Muscle of arm (tissue), 14 donors: ENCODE measurements at places on chromosomes 11 and 22.

DNA sequence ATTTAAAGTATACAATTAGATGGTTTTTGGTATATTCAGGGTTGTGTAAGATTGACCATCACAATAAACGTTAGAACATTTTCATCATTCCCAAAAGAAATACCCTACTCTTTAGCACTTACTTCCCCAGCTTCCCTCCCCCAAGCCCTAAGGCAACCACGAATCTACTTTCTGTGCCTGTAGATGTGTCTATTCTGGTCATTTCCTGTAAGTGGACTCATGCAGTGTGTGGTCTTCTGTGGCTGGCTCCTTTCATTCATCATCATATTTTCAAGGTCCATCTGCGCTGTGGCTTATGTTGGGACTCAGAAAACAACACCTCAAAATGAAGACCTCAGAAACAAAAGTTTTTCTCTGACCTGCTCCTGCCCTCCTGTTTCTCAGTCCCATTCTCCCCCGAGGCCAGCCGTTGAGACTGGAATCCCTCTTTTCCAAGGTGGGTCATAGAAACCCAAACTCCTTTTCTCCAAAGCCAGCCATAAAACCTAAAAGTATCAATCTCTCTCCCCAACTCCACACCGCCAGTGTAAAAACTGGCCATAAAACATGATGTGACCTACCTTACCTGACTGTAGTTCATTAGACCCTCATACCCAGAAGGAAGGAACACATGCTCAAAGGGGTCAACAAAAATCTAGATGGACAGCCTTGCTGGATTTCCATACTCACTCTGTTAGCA lies 12.9 kb upstream of the TMPRSS13 start:
- no peak for DNase-seq

- DNase-seq: no peak
Measured at GRCh38 chr22:42766860-42767259, 46.2 kb upstream of the A4GALT start.

GRCh38 chr22:46915950-46916730 lies 153.7 kb downstream of the TBC1D22A start:
- no peak for DNase-seq

GRCh38 chr11:102256251-102256650 lies 61.0 kb upstream of the BIRC3 start:
- no peak for DNase-seq

DNA sequence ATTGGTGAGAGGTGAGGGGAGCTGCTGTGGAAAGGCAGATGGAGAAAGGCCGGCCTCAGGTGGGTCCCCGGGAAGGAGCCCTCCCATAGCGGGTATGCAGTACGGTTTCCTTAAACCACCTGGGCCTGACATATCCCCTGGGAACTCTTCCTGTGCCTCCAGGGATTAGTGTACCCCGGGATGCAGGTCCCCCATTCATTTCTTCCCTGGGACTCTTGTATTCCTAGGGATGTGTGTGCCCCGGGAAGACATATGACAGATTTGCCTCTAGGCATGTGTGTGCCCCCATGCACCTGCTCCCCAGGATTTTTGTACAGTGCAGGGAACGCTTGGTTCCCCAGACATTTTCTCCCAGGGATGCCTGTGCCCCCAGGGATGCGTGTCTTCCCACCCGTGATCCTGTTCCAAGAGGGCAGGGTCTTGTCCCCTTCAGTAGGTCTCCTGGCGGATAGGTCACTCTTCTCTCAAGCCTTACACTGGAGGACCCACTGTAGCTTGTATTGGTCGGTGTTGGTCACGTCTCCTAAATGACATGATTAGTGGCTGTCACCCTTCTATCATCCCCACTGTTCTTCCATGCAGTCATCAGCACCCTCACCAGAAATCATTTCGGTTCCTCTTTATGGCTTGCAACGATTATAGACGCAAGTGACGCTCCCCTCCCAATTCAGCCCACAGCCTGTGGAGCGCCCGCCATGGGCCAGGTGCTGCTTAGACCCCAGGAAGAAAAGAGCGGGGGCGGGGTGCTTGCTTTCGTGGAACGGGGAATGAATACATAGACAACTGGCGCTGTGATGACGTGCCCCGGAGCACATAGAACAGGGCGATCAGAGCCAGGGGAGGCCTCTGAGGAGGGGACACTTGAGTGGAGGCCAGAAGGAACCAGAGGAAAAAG lies 1.3 kb downstream of the PARVB start:
- no peak for DNase-seq

- DNase-seq: peak; percentile 86
Measured at GRCh38 chr11:65298131-65298535, 16.5 kb upstream of the CDC42EP2 start.

- DNase-seq: no peak
Measured at GRCh38 chr11:88909500-88909899, 156.3 kb downstream of the GRM5 start.

GRCh38 chr22:32829451-32829851 lies 27.9 kb downstream of the TIMP3 start:
- DNase-seq: no peak

- no peak for DNase-seq
Measured at GRCh38 chr11:17400048-17400775, 11.8 kb upstream of the KCNJ11 start.

DNA sequence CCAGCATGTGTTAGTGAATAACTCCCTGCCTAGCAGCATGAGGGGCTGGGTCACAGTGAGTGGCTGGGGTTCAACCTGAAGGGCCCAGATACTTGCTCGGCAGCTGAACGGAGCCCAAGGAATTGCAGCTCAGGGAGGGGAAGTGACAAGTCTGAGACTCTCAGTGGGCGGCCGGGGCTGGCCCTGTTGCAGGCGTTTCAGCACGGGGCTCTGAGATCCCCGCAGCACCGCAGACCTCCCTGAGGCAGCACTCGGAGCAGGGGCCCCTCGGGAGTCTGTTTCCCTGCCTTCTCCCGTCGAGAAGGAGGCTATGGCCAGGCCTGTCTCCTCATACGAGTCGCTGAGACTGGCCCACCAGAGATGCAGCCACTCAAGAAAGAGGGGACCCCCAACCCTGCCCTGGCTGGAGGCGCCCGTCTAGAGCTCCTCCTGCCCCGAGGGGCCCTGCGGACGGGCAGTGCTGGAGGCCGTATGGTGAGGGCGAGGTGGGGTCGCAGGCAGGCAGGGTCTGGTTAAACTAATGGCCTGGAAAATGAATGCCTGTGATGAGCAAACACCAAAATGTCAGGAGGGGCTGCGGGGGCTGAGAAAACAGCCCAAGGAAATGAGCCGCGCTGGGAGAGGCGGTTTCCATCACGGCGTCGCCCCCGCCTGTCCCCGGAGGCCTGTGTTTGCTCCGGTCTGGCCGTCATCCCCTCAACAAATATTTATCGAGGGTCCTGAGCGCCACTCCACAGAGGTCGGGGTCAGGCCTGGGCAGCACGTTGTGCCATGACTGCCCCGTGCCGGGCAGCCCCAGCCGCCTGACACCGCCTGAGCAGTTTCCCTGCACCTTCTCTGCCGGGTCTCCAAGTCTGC lies 9.3 kb downstream of the TSSC4 start:
- DNase-seq: no peak

DNA sequence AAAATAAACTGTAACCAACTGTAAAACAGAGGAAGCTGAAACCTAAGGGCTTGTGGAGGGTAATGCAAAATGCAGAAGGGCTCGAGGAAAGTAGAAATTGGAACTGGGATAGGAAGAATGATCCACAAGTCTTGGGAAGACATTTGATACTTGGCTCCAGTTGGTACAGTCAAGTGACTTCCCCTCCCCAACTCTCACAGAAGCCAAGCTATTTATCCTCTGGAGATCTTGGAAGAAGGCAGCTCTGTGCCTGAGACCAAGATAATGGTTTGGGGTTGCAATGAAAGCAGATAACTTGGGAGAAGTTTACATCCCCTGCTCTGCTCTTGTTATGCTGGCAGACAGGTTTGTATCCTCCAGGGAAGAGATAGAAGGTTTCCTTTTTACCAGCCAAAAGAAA lies 198.9 kb upstream of the ZC3H12C start:
- peak; percentile 13 for DNase-seq

DNA sequence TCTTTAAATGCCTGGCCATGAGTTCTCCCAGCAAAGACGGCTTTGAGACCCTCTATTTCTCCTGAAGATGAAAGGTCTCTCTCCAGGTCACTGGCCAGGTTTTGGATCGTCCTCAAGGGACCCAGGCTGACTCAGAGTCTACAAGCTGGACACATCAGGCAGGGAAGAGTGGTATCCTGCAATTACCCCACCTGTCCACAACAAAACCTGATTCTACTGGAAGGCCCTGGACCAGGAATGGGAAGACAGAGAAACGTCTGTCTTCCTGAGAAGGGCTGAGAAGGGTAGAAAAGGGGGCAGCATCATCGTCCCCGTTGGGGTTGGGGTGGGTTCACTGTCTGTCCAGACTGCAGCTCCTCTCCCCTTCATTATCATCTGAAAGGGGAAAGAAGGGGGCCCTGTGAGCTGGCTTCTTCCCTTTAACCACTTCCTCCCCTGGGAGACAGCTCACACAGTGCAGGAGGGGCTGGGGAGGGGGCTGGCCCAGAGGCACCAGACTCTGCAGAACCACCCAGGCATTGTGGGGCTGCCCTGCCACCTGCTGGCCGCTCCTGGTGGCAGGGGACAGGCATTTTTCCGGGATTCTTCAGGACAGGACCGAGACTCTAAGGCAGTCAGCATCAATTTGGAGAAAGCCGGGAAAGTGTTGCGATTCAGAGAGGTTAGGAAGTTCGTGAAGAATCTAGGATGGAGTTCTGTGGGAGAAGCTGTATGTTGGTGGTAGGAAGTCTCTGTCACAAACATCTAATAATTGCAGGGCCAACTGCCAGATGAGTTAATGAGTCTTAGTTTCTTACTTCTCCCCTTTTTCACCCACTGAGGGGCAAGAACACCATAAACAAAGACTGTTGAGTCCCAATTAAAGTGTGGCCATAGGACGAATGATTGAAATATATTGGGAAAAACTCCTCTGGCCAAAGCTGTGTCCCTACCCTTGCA lies 57.6 kb downstream of the SYN3 start:
- DNase-seq: peak; percentile 68

GRCh38 chr11:15585602-15586331 lies 471.0 kb downstream of the INSC start:
- peak; percentile 73 for DNase-seq

GRCh38 chr11:72239849-72240460 lies 4.0 kb downstream of the PHOX2A start:
- DNase-seq: no peak

- no peak for DNase-seq
Measured at GRCh38 chr11:65595543-65596281, at the start of gene KCNK7. Gene KCNK7 (minus strand): TSS chr11:65595800. CDS start chr11:65595772, 28 bp downstream.

- no peak for DNase-seq
Measured at GRCh38 chr11:64234647-64235379, 429 bp downstream of the VEGFB start.

DNA sequence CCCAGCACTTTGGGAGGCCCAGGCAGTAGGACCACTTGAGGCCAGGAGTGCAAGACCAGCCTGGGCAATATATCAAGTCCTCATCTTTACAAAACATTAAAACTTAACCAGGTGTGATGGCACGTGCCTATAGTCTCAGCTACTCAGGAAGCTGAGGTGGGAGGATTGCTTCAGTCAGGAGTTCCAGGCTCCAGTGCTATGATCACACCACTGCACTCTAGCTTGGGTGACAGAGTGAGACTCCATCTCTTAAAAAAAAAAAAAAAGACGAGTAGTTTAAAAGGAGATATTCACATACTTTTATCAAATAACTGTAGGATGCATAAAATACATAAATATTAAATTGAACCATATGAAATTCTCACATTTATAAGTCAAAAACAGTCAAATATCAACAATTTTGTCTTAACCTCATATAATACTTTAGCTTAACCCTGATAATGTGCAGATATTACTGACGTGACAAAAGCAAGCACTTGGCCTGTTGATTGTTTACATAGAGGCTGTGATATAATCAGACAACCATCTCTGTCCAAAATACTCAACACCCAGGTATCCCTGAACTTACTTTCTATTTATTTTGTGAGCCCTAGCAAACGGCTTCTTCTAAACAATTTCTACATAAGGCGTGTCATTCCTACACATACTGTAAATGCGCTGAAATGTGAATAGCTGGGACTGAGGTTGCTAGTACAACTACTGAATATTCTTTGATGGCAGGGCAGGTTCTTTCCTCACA lies 57.0 kb downstream of the PRCP start:
- DNase-seq: no peak

DNA sequence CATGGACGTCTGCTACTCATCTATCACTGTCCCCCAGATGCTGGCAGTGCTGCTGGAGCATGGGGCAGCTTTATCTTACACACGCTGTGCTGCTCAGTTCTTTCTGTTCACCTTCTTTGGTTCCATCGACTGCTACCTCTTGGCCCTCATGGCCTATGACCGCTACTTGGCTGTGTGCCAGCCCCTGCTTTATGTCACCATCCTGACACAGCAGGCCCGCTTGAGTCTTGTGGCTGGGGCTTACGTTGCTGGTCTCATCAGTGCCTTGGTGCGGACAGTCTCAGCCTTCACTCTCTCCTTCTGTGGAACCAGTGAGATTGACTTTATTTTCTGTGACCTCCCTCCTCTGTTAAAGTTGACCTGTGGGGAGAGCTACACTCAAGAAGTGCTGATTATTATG lies 9.2 kb upstream of the OR9Q2 start:
- DNase-seq: no peak

DNA sequence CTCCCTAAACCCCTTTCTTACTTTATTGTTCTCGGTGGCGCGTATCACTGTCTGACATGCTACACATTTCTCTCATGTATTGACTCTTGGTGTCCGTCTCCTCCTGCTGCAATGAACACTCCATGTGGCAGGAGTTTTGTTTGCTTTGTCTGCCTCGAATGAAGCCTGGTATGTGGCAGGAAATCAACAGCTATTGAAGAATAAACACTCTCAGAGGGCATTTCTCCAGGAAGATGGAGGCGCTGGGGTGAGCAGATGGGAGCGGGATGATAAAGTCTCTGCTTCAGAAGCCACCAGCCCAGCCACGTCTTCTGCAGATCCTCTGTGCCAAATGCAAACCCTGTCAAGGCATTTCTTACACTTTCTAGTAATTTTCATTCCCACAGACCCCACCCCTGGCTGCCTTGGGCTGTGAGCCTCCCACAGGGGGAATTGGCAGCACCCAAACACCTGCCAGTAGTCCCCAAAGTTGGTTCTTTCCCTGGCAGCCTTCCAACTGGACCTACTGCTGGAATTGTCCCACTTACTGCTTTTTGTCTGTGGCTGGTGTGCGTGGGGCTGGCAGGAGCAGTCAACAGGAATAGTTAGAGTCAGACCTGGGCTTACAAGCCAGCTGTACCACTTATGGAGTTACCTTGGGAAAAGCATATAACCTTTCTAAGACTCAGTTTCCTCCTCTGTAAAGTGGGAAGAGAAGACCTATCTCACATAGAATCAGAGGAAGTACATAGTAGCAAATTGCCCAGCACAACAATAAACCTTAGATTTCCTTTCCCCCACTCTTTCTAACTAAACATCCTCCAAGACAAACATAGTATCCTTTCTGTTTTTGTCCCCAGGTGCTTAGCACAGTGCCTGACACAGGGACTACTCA lies 13.3 kb upstream of the IL10RA start:
- no peak for DNase-seq

- DNase-seq: peak; percentile 25
Measured at GRCh38 chr22:26610072-26610958, 7.5 kb downstream of the CRYBB1 start.
